SJCRH30 (cell line): ENCODE measurements at places on chromosomes 7 and 10. TPM values are rescaled to one million over a fixed set of nuclear protein-coding genes. Genes with fewer than 3 reads are reported as not detected.

GRCh38 chr7:51123322-51124019 lies 193.1 kb downstream of the COBL start:
- no peak for DNase-seq

DNA sequence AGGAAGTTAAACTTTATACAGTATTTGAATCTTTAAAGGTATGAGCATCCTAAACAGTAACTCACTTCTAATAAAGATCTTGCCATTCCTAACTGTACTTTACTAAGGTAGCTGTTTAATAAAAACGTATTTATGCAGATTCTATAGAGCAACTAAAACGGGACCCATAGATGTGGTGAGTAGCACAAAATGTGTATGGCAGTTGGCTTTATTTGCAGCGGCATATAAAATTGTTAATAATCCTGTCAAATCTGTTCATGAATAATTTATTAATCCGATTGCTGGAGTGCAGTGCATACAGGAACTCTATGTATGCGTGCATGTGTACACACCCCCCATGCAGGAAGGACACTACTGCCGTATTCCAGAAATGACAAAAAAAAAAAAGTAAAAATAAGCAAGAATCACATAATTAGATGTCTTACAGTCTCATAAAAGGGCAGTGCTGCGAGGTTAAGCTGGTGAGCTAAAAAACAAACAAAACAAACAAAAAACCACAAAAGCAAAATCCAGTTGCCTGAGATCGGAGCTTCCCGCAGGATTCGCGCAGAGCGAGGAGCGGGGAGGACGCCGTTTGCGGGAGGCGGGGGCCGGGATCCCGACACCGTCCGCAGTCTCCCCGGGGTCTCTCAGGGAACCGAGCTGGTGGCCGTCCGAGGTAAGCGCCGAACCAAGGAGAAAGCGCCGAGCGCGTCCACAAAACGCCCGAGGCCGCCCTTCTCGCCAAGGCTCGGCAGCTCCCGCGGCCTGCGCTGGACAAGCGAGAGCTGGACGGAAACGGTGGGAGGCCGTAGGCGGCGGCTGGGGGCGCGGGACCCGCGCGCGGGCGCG lies 518 bp upstream of the COMMD3 start:
- peak; percentile 62 for DNase-seq

- no peak for DNase-seq
Measured at GRCh38 chr7:85095806-85096205, 91.0 kb downstream of the SEMA3D start.

- DNase-seq = peak; percentile 27
Measured at GRCh38 chr7:191105-191980, 1.0 kb upstream of the FAM20C start.

Gene VAX1
- not detected in 2 replicates for total RNA-seq

GRCh38 chr10:69835875-69836730 lies 34.4 kb downstream of the COL13A1 start:
- peak; percentile 33 for DNase-seq

DNA sequence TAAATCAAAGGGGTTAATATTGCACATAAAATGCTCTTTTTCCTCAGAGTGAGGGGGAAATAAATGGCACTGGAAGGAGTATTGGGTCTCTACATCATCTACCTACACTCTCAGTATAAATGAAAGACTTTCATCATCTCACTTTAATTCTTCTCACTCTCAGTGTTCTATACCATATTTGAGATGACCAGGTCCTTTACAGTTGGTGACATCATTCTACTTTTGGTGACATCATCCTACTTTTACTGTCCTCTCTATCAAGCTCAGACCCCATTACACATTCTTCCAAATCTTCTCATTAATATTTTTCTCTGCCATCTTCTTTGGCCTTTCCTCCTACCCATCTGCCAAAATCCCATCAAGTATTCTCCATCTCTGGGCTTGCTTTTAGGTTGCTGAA lies 74.6 kb upstream of the TMEM106B start:
- no peak for DNase-seq

GRCh38 chr10:12235796-12236195 lies 39.8 kb downstream of the CDC123 start:
- DNase-seq = no peak

Gene IDI2
- total RNA-seq = not detected in 2 replicates

DNA sequence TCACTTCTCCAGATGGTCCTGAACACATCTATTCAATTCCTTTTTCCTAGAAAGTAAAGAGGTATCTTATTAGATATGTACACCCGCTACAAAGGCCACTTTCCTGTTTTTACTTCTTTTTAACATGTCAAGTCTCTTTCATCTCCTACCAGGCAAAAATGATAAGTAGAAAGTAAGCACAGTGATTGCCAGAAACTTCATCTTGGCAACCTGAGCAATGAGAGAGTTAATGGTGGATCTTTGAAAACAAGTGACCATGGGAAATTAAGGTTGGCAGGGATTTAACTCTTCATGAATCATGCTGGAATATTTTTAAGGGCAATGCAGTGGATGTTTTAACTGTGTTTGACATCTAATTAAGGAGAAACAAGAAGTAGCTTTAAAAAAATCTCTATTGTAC lies 2.7 kb downstream of the SEMA3A start:
- DNase-seq = no peak

Gene GSAP
- not detected in 2 replicates for total RNA-seq

- no peak for DNase-seq
Measured at GRCh38 chr7:107891636-107892366, 818 bp downstream of the DLD start.

- no peak for DNase-seq
Measured at GRCh38 chr10:133259602-133259989, 17.1 kb downstream of the ADAM8 start.

DNA sequence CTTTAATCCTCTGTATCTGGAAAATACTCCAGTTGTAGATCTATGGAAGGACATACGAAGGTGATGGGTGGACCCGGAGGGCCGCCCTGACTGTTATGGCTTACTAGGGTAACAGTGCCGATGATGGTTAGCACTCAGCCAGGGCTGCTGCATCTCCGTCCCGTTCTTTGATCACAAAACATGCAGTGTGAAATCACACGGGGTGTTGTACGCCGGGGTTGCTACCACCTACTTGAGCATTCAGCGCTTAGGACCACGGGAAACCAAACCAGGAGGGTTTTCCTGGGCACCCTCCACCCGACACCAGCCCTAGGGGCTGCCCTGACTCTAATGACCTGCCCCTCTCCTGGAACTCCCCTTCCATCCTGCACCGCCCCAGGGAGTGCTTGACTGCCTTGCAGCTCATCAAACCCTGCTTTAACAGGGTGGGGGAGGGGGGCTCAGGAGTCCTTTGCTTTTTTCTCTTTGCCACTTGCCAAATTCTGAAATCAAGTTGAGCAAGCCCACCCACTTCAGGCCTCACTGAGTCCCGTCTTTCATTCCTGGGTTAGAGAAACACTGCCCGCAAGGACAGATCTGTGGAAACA lies 20.4 kb downstream of the ZNF775 start:
- DNase-seq = no peak
